ENCODE measurements at places on chromosomes 1 and 21.

DNA sequence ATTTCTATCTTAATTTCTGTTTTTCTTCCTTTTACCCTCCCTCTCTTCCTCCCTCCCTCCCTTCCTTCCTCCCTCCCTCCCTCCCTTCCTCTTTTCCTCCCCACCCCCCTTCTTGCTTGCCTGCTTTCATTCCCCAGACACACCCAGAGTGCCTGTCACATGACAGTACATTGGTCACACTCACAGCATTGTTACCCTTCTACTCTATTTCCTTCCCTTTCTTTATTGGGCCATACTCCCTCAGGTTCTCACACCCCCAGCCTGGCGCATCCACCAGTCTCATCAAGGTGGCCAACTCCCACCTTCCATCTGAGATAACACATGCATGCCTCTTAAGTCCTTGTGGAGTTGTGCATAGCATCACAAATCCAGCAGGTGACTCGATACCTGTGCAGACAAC, 10.9 kb downstream of the TMPRSS3 start:
- H3K4me3 ChIP-seq = no peak overlapping the region
- H3K27ac ChIP-seq = peak overlapping the region; percentile 22
- H3K4me1 ChIP-seq = peaks cover 59% of the 10 kb centered on the region
- DNase-seq = no peak
- peaks cover 51% of the 10 kb centered on the region for H3K36me3 ChIP-seq

DNA sequence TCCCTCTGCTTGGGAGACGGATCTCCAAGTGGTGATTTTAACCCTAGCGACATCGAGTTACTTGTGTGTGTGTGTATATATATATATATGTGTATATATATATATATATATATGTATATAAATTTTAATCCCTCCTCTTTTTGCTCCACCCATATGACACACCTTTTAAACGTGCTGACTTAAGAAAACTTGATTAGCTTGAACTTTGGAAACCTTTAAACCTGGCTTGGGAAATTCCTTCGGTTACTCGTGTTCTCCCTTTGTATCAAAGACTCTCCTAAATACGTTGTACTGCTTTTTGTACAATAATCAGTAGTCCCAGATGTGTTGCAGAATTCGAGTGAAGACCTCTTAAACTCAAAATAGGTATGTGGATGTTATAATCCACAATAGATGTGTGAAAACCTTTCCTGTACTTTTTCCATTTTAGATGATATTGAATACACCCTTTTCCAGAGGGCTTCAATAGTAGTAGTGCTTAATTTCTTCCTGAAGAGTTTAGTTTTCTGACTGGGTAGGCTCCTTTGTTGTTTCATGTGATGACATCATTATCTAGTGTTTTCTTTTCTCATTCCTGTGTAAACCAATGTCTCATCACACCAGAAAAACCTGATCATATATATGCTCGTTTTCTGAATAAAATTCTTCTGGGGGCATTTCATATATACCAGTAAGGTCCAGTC, 1.4 kb downstream of the RNF11 start:
- peaks cover 40% of the 10 kb centered on the region for H3K4me1 ChIP-seq
- H3K27ac ChIP-seq = no peak overlapping the region
- no peaks in the 10 kb centered on the region for H3K27me3 ChIP-seq
- no peak overlapping the region for H3K4me3 ChIP-seq

GRCh38 chr21:26061437-26061836, 109.1 kb downstream of the APP start:
- no peak overlapping the region for H3K27ac ChIP-seq
- H3K4me1 ChIP-seq = no peaks in the 10 kb centered on the region
- H3K4me3 ChIP-seq = no peak overlapping the region
- H3K27me3 ChIP-seq = no peaks in the 10 kb centered on the region
- no peaks in the 10 kb centered on the region for H3K36me3 ChIP-seq

DNA sequence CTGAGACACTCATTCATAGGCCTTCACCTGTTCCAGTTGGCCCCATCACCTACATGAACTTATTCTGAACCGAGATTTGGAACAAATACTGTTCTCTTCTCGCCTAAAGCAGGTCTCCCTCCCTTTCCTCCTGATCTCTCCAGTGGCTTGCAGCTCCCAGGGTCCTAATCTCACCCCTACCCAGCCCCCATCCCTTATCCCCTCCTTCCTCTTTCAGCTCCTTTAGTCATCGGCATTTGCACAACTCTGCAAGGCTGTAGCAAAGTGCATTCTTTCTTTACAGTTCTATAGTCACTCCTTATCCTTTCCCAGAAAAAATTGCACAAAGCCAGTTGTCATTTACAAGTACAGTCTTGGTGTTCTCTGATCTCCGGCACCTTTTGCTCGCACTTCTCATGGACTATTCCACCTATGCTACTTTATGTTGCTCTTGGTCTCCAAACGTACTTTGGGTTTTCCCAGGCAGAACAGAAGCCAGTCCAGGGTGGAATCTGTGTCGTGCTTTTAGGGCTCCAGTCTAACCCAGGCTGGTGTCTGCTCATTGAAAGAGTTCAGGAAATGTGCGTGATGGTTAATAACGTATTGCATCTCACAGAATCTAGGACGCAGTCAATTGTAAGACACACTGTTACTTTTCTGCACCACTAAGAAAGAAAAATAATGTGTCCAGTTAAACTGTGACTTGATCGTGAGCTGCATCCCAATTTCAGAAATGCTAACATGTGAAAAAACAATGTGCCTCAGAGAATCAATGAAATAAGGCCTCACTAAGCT, 965 bp downstream of the ABCA4 start:
- H3K4me1 ChIP-seq = no peaks in the 10 kb centered on the region
- H3K27ac ChIP-seq = no peak overlapping the region
- H3K36me3 ChIP-seq = no peaks in the 10 kb centered on the region

DNA sequence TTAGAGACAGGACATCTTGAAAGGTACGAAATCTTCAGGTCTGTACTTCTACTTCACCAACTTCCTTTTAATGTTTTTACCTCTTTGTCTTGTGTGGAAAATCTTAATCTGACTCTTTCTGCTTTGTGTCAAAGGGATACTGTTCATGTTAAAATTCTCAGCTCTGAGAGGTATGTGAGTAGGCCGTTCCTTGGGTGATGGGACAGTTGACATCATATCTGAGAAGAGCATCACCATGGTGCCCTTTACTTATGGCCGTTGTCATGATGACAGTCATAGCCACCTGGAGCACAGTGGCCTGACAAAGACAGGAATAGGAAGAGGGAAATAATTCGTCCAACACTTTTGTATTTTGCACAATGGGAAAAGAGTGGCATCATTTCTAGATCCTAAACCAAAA, 145.6 kb downstream of the FGGY start:
- H3K27ac ChIP-seq = no peak overlapping the region
- no peak for DNase-seq
- H3K36me3 ChIP-seq = peaks cover 2% of the 10 kb centered on the region
- H3K4me1 ChIP-seq = peaks cover 3% of the 10 kb centered on the region
- no peak overlapping the region for H3K4me3 ChIP-seq

DNA sequence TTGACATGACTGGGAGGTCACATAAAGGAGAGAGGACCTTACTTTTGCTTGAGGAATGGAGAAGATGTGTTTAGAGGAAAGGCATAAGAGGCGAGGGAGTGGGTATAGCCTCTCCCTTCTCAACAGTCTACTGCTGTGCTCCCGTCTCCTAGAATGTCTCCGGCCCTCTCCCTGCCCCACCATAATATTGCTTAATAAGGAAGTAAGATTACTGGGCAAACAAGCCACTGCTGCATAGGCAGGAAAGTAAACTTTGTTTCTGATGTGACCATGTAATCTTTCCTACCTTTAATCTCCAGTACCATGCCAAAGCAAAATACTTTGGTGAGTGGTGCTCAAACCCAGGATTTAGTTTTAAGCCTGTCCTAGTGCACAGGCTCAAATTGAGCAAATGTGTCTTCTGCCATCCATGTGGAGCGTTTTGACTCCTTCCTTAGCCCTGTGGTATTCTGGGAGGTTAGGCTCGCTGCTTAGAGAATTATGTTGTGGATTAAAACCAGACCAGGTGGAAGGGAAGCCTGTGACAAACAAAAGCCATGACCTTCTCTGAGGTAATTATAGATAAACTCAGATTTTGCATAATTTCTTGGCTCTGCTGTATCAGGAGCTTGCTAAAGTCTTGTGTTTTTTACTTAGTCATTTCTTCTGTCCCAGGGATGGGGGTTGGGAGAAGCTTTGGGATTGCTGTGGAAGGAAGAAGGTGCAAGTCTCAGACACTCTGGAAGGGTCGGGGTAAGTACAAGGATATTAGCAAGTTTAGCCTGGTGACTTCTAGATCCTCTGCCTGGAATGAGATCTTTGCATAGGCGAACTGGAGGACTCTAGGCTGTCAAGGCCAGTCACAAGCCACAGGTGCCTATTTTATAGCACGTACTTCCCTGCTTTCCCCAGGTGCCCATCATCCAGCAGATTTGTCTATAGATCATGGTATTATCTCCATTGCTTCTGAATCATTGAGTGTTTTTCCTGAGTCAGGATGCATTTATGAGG, 34.5 kb upstream of the DIPK1A start:
- DNase-seq = peak; percentile 12
- H3K27ac ChIP-seq = no peak overlapping the region

GRCh38 chr1:90573736-90574135, 143.4 kb downstream of the BARHL2 start:
- H3K27ac ChIP-seq = no peak overlapping the region
- no peaks in the 10 kb centered on the region for H3K4me1 ChIP-seq

GRCh38 chr1:91523482-91523881, 22.8 kb downstream of the CDC7 start:
- H3K36me3 ChIP-seq = peaks cover 33% of the 10 kb centered on the region
- no peak overlapping the region for H3K4me3 ChIP-seq
- no peak for DNase-seq
- peak overlapping the region; percentile 21 for H3K27ac ChIP-seq

DNA sequence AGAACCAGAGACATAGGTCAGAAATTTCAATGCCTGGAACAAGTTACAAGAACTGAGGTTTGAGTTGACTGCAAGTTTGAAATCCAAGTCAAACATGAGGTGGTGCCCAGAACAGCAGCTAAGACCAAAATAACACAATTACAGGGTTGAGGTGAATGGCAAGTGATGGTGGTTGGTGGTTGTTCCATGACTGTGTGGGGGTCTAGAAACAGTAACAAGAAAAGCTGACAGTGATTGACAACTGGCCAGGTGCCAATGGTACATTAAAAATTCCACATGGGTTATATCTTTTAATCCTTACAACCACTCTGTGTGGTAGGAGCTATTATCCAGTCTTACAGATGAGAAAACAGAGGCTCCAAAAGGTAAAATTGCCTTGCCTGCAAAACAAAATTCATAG, 32.0 kb downstream of the RIMS3 start:
- H3K36me3 ChIP-seq = peaks cover 8% of the 10 kb centered on the region
- H3K4me3 ChIP-seq = no peak overlapping the region
- H3K27ac ChIP-seq = no peak overlapping the region
- no peak for DNase-seq
- H3K4me1 ChIP-seq = peaks cover 39% of the 10 kb centered on the region

GRCh38 chr1:110471131-110471530, 20.2 kb downstream of the PROK1 start:
- H3K27me3 ChIP-seq = peaks cover 9% of the 10 kb centered on the region
- H3K4me3 ChIP-seq = no peak overlapping the region
- H3K36me3 ChIP-seq = no peaks in the 10 kb centered on the region
- no peak overlapping the region for H3K27ac ChIP-seq

DNA sequence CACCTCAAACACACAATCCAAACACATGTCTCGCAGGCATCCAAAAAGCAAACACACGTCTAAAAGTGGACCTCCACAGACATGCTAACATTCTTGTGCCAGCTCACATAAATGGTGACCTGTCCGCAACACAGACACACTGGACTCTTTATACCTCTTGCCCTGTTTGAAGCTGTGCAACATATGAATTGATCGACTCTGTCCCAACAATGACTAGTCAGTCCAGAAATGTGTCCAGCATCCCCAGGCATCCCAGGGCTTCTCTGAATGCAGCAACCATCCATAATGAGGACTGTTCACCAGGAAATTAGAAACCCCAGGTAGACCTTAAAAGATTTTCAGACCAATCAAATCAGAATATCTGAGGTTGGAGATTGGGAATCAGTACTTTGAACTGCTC, 3.2 kb downstream of the DDR2 start:
- DNase-seq = no peak
- peaks cover 2% of the 10 kb centered on the region for H3K27me3 ChIP-seq
- H3K4me1 ChIP-seq = no peaks in the 10 kb centered on the region
- H3K4me3 ChIP-seq = no peak overlapping the region
- no peak overlapping the region for H3K27ac ChIP-seq
- no peaks in the 10 kb centered on the region for H3K36me3 ChIP-seq

GRCh38 chr1:109823543-109824348, 60.0 kb upstream of the EPS8L3 start:
- DNase-seq = no peak
- H3K4me3 ChIP-seq = no peak overlapping the region
- no peaks in the 10 kb centered on the region for H3K36me3 ChIP-seq

GRCh38 chr1:183764981-183765380, 39.9 kb upstream of the RGL1 start:
- peaks cover 4% of the 10 kb centered on the region for H3K36me3 ChIP-seq
- H3K27me3 ChIP-seq = no peaks in the 10 kb centered on the region
- H3K4me1 ChIP-seq = no peaks in the 10 kb centered on the region
- H3K27ac ChIP-seq = no peak overlapping the region
- H3K4me3 ChIP-seq = no peak overlapping the region

- H3K4me1 ChIP-seq = no peaks in the 10 kb centered on the region
- H3K4me3 ChIP-seq = no peak overlapping the region
- H3K27ac ChIP-seq = no peak overlapping the region
- no peaks in the 10 kb centered on the region for H3K36me3 ChIP-seq
These were observed 119.0 kb upstream of the ADGRL2 start for GRCh38 chr1:81681601-81682266.

DNA sequence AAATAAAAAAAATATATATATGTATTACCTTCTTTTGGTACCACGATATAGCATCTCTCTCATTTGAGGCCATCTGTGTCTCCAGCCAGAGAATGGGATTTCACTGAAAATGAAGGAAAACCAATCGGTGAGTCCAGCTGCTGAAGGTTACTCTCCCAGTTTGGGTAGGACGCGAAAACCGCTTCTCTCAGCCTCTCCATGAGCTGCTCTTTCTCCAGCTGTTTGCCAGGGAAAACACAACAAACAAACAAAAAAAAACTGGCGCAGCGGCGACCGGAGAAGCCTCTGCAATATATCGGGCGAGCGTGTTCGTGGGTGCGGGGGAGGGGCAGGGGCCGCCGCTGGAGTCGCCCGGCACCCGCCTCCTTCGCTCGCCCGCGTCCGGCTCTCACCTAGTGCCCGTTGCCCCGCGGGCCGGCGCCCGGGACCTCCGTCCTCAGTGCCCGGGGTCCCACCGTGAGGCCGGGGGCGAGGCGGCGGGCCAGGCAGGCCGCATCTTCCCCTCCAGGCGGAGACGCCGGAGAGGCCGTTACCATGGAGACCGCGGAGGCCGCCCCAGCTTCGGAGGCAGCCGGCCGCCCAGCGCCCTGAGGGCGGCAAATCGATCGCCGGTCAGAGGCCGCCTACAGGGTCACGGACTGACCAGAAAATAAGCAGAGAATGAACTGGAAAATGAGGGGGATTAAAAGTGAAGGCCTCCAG, 504 bp downstream of the PHTF1 start:
- DNase-seq = peak; percentile 73
- peak overlapping the region; percentile 90 for H3K4me3 ChIP-seq
- peaks cover 40% of the 10 kb centered on the region for H3K36me3 ChIP-seq
- H3K27ac ChIP-seq = peak overlapping the region; percentile 96
- no peaks in the 10 kb centered on the region for H3K27me3 ChIP-seq
- peaks cover 33% of the 10 kb centered on the region for H3K4me1 ChIP-seq

- H3K36me3 ChIP-seq = no peaks in the 10 kb centered on the region
- H3K4me1 ChIP-seq = peaks cover 8% of the 10 kb centered on the region
- H3K27ac ChIP-seq = no peak overlapping the region
These were observed 200.2 kb downstream of the SDCCAG8 start for GRCh38 chr1:243455760-243456651.

- peaks cover 33% of the 10 kb centered on the region for H3K36me3 ChIP-seq
- H3K27me3 ChIP-seq = no peaks in the 10 kb centered on the region
- H3K27ac ChIP-seq = peak overlapping the region; percentile 31
- DNase-seq = no peak
- H3K4me3 ChIP-seq = peak overlapping the region; percentile 16
- H3K4me1 ChIP-seq = peaks cover 40% of the 10 kb centered on the region
These were observed 32.6 kb downstream of the RNF11 start for GRCh38 chr1:51268634-51269033.
